ENCODE measurements at places on chromosomes 2 and 18. TPM values are rescaled to one million over a fixed set of nuclear protein-coding genes. Genes with fewer than 3 reads are reported as not detected.

DNA sequence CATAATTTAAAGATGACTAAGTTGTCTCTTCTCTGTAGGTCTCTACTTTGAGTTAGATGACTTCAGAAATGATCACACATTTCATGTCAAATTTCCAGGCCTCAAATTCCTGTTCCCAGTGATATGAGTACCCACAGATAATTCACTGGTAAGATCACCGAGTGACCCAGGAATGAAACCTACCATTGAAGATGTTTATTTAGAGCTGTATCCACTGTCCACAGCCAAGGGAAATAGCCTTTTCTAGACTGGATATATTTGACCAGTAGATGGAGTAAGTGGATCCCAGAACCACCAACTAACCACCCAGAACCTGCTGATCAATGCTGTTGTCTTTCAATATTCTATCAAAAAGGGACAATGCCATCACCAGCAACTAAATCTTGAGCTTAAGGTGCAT, 238.8 kb downstream of the SLC8A1 start:
- DNase-seq: no peak

- no peak for DNase-seq
Measured at GRCh38 chr2:222736301-222736700, 64.8 kb downstream of the MOGAT1 start.

DNA sequence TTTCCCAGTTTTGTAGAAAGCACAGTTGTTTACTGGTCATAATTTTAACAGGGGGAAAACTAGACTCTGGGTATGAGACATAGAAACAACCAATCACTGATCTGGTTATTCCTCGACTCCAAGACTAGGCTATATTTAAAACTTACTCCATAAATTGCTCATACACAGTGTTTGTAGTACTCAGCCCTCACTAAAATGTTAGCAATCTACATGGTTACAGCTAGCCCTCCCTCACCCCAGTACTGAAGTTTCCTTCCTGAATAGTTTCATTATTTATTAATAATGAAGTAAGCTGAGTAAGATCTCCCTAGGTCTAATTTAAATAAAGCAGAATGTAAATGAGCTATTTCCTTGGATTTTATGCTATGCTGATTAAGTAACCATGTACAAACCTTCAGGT, 275.1 kb downstream of the CDH20 start:
- no peak for DNase-seq

The DES gene
- 9.7 TPM for polyA plus RNA-seq
